ENCODE measurements at places on chromosomes 12 and 14.

DNA sequence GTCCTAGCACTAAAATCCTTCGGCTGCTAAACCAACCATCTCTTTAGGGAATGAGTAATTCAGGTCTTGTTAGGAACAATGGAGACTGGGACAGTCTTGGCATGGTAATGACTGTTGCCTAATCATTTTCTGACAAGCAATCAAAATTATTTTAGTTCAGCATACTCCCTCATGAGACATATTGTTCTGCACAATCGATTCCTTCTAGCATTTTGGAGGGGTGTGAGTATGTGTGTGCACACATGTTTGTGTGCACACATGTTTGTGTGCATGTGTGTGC is 2.1 kb upstream of the KRT1 start:
- DNase-seq, result no peak

- no peak for DNase-seq
Measured at GRCh38 chr14:94857950-94858349, 88.0 kb upstream of the GSC start.

- no peak for DNase-seq
Measured at GRCh38 chr12:31951939-31952338, 7.3 kb upstream of the RESF1 start.

DNA sequence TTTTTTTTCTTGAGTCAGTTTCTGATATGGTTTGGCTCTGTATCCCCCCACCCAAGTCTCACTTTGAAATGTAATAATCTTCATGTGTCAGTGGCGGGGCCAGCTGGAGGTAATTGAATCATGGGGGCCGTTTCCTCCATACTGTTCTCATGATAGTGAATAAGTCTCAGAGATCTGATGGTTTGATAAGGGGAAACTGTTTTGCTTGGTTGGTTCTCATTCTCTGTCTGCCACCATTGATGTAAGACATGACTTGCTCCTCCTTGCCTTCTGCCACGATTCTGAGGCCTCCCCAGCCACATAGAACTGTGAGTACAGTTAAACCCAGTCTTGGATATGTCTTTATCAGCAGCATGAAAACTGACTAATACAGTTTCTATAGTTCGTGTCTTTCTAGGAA is 42.9 kb downstream of the WNK1 start:
- DNase-seq, result peak; percentile 13

DNA sequence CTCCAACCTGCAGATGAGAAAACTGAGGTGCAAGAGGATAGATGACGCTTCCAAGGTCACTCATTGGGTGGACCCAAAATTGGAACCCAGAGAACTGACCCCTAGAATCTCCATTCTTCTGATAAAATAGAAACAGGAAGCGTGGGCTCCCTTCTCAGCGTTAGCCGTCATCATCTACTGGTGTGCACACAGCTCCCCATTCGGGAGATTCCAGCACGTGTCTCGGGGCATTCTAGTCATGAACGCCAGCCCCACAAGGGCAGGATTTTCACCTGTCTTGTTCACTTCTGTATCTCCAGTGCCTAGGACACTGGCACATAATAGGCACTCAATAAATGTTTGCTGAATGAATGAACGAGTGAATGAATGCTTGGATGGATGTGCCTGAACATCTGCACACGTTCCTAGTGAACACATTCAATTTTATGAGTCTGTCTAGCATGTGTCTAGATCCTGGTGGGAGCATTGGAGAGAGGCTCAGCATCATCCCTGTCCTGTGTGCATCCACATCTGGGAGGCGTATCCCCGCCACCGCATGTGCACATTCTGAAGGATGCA is 30.5 kb downstream of the RASAL1 start:
- DNase-seq, result no peak

DNA sequence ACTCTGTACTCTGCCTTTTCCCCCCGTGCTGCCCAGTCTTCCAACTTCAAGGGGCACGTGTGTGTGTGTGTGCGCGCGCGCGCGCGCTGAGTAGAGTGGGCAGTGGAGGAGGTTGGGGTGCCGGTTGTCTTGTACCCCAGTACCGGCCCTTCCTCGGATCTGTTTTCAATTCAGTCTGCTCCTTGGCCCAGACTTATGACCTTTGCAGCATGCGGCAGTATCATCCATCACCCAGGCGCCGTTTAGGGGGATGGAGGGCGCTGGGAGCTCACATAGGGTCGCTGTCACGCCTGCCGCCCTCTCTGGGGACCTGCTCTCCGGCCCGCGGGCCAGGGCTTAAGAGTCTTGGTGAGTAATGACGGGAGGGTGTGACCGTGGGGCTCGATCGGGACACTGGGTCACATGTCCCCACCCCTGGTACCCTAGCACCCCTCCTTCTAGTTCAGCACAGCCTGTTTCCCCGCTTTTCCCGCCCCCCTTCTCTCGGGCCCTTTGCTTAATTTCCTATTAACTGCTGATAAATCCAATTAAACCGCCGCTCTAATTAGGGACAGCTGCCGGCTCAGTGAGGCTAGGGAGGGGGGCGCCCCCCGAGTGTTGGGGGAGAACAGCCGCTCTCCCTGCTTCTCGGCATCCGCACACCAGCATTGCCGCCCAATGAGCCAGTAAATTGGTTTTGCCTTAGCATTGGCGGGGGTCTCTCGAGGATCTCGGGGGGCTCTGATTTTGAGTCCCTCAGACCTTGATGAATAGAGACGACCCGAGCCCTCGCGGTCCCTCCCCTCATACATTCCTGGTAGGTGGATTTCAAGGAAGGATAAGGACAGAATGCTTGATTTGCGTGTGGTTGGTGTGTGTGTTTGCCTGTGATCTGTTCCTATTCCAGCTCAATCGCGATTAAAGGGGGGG is 9.3 kb downstream of the STAC3 start:
- DNase-seq, result no peak

DNA sequence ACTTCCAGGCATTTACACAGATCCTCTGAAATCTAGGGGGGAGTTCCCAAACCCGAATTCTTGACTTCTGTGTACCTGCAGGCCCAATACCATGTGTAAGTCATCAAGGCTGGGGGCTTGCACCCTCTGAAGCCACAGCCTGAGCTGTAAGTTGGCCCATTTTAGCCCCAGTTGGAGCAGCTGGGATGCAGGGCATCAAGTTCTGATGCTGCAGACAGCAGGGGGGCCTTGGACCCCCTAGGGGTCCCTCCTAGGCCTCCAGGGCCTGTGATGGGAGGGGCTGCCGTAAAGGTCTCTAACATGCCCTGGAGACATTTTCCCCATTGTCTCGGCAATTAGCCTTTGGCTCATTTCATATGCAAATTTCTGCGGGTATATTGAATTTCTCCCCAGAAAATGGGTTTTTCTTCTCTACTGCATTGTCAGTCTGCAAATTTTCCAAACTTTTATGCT is 59.5 kb downstream of the LRIG3 start:
- no peak for DNase-seq

GRCh38 chr12:50051101-50051806 is 6.1 kb upstream of the ASIC1 start:
- DNase-seq, result no peak

DNA sequence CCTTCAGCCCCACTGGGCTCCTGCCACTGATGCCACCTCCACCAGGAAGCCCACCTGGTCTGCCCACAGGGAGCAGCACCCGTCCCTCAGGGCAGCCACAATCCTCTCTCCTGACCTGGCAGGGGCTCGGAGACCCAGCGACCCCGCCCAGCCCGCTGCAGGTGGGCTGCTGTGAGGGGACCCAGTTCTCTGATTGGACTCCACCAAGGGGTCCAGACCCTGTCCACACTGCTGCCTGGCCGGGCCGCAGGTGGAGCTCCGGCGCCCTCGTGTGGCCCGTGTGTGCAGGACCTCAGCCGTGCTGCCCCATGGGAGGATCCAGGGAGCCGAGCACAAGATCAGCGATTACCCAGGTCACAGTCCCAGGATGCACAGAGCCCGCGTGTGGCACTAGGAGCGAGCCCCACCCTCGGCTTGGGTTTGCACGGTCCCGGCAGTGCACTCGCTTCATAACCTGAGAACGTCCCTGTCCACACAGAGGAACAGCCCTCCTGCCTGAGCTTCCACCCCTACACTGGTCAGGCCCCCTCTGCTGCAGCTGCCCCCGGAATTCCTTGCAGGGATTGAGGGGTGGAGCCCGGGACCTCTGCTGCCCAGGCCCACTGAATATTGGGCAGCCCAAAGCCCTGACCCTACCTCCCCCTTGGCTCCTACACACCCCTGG is 35.4 kb upstream of the TMEM179 start:
- DNase-seq, result no peak

DNA sequence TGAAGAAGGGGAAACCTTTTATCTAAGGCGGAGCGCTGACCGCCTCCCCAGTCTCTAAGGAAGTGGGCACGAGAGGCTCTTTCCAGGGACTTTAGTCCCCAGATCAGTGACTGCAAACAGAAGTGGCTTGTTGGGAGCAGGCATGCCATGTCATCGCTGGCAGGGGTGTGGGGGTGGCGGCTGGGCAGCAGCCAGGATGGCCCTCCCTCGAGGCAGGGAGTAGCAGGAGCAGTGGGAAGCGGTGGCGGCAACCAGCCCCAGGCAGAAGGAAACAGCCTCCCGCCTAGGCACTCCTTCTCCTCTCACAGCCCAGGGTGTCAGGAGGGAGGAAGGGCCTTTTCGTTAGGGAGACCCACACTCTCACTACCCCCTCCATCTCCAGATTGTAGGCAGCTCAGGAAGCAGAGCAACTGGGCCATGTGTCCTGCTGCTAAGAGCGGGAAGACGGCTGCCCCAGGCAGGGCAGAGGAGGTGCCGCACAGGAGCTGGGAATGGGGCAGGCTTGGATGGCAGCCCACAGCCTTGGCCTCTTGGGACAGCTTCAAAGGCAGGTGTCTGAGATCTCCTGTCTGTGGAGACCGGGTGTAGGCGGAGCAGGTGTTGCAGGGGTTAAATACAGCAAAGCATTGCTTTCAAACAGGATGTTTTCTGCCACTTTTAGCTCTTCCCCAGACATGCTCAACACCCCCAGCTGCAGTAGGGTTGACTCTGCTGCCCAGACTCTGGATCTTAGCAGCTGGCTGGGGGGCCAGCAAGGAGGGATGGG is 21.8 kb downstream of the VDR start:
- no peak for DNase-seq

DNA sequence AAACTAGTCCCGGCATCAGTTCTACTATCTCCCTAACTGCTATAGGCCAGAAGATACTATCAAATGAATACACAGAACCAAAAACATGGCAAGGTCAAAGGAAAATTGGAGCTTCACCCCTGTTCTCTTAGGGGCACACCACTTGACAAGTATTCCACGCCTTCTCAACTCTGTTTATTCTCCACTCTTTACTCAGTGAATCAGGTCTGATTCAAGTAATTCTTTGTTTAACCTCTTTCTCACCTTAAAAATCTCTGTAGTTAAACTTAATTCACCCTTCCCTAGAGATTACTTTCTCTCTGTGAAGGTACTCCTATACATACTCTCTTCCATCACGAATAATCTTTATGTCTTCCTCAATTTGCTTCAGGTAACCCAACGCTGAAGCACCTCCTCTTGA is 248.9 kb downstream of the MED13L start:
- DNase-seq, result no peak

DNA sequence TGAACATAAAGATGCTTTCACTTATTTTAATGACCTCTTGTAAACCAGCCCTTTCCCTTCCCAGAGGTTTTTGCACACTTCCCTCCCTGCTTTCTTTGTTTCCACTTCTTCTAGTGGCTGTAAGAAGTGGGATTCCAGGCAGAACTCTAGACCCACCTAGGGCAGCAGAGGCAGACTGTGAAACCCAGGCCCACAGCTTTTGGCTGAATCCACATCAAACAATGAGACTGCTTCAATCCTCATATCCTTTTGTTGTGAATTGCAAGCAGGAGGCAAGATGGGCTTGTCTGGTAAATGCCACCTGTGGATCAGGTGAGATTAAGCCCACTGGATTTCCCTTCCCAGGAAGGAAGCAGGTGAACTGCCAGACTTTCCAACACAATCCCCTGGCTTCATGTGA is 12.8 kb downstream of the CCDC177 start:
- no peak for DNase-seq

- DNase-seq, result no peak
Measured at GRCh38 chr14:88196925-88197324, 126.1 kb downstream of the KCNK10 start.

GRCh38 chr14:61107869-61108493 is 126.9 kb downstream of the SLC38A6 start:
- no peak for DNase-seq

DNA sequence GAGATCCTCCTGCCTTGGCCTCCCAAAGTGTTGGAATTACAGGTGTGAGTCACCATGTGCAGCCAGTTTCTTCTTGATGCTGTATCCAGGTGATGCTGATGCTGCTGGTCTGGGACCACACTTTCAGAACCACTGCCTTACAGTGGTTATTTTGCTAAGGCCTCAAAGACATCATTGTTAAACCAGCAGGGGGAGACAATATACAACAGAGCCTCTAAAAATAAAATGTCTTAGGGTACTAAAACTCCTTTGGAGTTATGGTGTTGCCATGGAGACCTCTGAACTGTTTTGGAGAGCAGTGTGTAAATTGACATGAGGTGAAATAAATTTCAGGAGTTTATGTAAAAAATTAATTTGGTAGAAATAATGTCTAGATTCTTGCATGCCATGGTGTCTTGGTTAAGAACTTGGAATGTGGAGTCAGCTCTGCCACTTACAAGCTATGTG is 1.1 kb upstream of the ARG2 start:
- DNase-seq, result no peak

DNA sequence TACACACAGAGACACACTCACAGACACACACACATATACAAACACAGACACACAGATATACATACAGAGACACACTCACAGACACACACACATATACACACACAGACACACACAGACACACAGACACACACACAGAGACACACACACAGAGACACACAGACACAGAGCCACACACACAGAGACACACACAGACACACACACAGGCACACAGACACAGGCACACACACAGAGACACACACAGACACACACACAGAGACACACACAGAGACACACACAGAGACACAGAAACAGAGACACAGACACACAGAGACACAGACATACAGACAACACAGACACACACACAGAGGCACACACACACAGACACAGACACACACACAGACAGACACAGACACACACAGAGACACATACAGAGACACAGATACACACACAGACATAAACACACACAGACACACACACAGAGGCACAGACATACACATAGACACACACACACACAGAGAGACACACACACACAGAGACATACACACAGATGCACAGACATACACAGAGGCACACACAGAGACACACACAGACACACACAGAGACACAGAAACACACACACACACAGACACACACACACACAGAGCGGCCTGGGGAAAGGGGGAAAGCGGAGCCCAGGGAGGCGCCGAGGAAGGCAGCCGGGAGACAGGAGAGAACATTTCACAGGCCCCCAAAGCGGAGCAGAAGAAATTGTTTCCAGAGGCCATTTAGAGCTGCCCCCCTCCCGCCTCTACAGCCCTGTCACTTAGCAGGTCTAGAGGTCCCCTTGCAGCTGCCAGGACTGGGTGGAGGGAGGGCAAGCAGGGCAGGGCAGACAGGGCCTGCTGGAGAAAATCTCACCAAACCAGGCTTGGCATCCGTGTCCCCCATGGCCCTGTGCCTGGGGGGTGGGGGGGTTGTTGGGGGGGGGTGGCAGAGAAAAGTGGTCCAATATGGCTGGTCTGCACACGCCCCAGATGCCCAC is 38.9 kb downstream of the SERPINA3 start:
- no peak for DNase-seq
